ENCODE measurements at places on chromosomes 16 and 17.

DNA sequence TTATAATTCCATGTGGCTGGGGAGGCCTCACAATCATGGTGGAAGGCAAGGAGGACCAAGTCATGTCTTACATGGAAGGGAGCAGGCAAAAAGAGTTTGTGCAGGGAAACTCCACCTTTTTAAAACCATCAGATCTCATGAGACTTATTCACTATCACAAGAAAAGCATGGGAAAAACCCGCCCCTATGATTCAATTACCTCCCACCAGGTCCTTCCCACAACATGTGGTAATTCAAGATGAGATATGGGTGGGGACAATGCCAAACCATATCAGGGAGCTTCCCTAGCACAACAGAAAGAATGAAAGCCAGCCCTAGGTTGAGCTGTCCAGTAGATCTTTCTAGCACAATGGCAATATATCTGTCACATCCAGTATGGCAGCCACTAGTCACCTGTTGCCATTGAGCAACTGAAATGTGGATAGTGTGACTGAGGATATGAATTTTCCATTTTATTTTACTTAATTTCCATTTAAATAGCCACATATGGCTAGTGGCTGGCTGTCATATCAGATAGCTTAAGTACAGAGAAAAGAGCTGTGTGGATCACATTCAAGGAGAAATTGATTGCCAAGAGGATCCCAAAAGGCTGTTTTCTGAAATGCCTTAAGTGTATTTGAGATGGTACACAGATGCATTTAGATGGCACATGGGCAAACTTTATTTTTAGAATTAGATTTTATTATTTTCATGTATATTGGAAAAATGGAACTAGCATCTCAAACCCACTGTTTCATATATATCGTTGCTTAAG lies 273.0 kb downstream of the GRIN2A start:
- no peak for DNase-seq

- DNase-seq: peak; percentile 84
These were observed 87.4 kb downstream of the RAP1GAP2 start for GRCh38 chr17:2883544-2884213.

- no peak for DNase-seq
These were observed 13.8 kb upstream of the ACSF2 start for GRCh38 chr17:50412188-50412732.

GRCh38 chr17:1022278-1023024 lies 25.5 kb downstream of the TIMM22 start:
- no peak for DNase-seq

DNA sequence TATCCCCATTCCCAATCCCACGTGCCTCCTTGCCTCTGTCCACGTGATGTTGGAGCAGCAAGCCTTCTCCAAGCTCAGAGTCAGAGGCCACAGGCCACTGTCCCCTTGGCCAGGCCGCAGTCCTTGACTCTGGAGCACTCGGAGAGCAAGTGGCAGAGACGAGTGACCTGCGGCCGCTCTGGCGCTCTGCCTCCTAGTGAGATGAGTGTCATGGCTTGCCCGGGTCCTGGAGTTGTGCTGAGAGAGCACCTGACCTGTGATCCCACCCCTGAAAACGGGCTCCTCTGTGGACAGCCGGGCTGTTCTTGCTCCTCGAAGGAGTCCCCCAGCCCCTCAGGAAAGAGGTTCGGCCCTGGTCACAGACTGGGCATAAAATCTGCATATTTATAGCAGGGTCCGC lies 10.0 kb upstream of the FASN start:
- DNase-seq: no peak

GRCh38 chr17:66222798-66223350 lies 6.3 kb downstream of the APOH start:
- no peak for DNase-seq

DNA sequence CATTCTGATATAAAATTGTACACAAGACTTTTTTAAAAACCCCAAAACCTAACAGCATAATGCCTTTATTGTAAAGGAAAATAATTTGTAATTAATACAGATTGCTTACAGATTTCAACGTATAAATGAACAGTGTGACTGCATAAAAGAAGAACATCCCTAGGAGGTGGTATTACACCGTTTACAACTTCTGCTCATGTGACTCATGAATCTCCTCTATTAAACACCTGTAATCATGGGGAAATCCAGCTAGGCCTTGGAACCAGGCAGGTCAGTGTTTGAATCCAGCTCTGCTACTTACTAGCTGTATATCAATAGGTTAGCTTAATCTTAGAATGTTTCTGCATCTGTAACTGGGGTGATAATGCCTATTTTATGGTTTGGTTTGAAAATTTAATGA lies 15.2 kb downstream of the RABEP1 start:
- no peak for DNase-seq

DNA sequence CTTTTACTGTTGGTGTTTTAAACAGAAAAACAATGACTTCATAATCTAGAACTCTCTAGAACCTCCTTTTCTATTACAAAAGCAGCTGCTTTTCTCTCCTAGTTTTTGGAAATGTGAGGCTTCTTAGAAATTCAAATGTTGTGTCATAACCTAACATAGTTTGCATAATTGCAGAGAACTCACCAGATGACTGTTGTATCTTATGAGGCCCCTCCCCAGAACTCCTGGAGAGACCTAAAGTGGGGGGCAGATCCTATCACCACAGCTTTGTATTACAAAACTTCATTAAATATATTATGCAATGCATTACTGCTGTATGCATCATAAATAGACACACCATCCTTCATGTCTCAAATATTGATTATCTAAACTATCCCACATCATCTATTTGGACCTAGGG lies 538.7 kb upstream of the HSBP1 start:
- DNase-seq: no peak

DNA sequence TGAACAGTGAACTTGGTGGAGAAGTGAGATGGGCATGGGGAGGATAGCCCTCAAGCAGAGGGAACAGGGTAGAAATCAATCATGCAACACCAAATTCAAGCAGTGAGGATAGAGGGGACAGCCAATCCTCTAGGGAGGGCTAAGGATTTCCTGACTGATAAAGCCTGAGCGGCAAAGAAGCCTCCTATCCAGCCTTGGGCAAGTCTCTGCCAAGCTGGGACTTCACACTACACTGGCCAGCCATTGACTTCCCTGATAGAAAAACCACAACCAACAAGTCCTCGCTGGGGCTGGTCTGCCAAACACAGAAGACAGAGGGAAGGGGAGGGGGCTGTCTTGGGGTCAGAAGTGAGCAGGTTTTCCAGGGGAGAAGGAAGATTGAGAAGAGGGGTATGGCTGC lies 2.5 kb upstream of the FBXL19 start:
- DNase-seq: no peak

GRCh38 chr17:15442311-15443180 lies 24.9 kb downstream of the CDRT4 start:
- no peak for DNase-seq

DNA sequence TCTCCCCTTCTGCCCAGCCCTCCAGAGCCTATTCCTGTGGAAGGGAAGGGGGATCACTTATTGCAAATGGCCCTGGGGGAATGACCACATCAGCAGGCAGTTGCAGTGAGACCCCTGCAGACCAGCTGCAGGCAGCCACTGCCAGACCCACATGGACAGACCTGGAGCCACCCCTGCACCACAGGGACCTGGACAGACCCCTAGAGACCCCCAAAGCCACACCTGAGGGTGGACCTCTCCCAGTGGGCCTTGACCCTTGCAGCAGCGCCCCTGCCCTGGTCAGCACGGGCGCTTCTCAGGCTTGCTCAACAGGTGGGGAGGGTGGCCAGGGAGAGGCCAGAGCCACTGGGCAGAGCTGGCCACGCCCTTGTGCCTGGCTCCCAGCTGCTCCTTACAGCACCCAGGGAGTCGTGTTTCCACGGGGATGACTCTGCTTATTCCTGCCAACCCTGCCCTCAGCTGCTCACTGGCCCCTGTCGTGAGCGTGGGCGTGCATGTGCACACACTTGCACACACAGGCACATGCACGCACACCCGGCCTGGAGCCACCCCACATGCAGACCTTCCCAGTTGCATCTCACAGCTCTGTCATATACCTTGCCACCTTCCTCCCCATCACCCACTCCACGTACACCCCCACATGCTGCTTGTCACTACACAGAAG lies 1.3 kb upstream of the SCN4A start:
- peak; percentile 34 for DNase-seq
